Common myeloid progenitor, CD34-positive (primary cell): ENCODE measurements at places on chromosomes 5 and 9.

DNA sequence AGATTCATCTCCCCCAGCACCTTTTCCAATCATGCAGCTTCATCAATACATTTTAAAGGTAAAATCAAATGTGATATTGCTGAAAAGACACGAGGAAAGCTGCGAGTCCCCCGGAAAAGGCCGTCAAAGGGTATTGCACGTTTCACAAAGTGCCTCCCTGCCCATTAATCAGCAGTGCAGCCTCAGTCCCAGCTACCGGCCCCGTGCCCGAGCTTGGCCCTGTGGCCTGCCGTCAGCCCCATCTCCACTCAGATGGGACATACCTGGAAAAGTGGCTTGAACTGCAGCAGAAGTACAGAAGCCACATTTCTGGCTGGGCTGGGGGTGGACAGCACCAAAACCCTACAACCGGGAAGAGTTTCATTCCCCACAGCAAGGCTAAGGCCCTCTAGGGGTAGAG is 39.9 kb upstream of the EQTN start:
- DNase-seq: no peak

DNA sequence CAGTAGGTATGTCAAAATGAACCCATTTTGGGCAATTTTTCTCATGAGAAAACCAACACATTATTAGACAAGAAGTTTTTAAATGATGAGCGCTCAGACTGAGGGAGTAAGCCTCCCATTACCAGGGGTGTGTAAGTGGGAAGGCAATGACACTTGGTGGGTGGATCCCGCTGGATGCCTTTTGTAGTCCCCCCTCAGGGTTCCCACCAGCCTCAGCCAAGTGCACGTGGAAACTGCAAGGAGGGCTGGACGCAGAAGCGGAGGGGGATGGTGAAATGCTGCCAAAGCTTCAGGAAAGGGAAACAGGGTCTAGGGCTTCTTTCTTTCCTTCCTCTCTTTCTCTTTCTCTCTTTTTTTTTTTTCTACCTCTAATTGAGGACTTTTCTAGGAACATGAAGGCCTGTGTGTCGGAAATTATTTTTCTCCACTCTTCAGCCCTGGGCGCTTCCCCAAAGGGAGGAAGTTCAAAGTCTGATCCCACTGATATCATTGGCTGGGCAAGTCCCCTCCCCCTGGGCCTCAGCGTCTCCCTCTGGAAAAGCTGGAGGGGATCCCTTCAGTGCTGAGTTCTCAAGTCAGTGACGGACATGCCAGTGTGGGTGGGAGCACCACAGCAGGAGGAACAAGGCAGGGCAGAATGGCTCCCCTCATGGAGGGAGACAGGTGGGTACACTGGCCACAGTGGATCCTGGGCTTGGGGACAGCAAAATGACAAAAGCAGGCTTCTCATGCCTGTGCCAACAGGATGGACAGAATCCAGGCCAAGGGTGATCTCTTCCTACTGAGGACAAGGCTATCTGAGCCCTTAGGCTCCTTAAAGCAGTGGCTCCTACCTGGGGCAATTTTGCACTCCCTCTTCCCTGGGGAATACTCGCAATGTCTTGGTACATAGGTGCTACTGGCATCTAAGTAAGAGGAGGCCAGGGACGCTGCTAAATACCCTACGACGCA is 23.9 kb upstream of the SLC25A51 start:
- DNase-seq: no peak

GRCh38 chr5:177310757-177311391 is 824 bp downstream of the MXD3 start:
- DNase-seq: peak; percentile 97

DNA sequence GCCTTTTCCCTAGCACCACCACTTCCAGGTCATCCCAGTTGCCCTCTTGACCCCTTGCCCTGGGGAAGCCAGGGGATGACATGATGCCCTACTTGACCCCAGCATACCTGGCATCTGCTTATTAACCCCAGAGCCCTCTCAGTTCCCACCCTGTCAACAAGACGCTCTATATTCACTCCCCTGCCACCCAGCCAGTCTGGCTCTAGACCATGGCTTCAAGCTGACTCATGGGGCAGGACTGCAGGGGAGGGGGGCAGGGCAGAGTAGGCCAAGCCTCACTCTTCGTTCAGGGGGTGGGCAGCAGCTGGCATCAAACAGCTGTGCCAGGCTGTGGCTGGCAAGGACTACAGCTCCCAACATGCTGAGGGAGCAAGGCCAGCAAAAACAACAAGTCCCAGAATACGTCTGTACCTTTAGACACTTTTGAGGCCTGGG is 5.3 kb downstream of the ATOSB start:
- peak; percentile 64 for DNase-seq

GRCh38 chr5:172443441-172444109 is 10.8 kb downstream of the SH3PXD2B start:
- DNase-seq: peak; percentile 96

DNA sequence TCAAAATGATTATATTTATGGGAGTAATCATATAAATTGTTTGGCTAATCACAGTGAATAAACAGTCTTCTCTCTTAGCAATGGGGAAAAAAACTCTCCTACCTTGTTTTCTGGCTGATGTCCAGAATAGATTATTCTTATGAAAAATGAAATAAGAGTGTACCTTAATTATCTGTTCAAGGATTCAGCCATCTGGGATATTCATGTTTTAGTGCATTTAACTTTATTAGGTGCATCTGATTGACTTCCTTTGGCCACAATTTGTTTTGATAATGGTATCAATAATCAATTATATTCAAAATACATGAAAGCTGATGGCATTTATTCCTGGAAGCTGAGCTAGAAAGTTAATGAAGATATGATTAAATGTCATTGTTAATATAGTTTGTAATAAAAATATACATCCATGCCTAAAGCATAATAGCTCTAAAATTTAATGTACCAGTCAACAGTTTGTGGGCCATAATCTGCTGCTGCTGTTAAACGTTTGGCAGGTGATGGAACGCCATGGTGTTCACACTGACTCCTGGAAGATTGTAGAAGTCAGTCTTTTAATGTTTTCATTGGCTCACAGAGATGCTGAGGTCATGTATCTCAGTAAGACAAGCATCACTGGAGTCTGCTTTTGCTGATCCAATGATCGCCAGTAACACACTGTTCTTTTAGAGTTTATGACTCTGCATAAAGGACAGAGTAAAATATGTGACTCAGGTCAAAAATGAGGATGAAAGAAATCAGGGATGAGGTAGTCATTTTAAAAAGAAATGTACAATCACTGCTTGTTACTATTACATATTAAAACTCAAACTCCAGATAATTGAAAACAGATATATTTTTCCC is 105.8 kb downstream of the ISL1 start:
- no peak for DNase-seq

DNA sequence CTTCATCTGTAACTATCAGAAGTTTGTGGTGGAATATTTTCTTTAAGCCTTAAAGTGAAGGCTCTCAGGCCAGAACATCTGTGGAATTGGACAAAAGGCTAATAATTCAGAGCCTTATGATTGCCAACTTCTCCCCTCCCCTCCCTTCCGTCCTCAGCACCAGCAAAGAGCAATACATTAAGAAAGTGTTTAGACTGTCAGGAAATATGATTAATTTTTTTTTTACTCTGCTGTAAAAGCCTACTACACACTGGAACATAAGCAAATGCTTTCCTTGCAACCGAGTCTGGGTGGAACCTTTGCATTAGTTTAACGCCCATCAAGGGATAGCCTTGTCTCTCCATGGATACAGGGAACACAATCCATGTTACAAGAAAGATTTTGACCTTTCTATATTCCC is 110.3 kb upstream of the TARS1 start:
- no peak for DNase-seq

GRCh38 chr5:5145651-5146529 is 5.8 kb downstream of the ADAMTS16 start:
- DNase-seq: no peak

DNA sequence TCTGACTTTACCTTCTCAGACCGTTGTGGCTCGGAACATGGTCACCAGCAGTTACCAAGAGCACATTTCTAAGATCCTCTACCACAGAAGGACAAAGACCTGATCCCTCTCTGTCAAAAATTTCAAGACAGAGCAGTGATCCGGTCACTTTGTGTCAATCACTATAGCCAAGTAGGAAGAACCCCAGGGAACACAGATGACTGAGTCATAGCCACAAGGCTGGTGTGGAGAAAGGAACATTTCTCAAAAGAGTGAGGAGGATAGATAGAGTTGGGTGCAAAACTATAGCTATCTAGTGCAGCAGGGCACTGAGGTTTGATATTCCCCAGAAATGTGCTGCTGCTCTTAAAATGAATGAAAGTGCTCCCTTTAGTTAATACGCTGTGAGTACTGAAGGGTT is 130.7 kb upstream of the SMIM23 start:
- DNase-seq: no peak

- no peak for DNase-seq
These were observed 78.9 kb downstream of the PLAC8L1 start for GRCh38 chr5:146026307-146027010.

GRCh38 chr5:9545992-9546851 is at the start of gene SEMA5A:
Gene SEMA5A (minus strand): TSS chr5:9546075. CDS start chr5:9379946, 166,129 bp downstream.
- DNase-seq: peak; percentile 33

DNA sequence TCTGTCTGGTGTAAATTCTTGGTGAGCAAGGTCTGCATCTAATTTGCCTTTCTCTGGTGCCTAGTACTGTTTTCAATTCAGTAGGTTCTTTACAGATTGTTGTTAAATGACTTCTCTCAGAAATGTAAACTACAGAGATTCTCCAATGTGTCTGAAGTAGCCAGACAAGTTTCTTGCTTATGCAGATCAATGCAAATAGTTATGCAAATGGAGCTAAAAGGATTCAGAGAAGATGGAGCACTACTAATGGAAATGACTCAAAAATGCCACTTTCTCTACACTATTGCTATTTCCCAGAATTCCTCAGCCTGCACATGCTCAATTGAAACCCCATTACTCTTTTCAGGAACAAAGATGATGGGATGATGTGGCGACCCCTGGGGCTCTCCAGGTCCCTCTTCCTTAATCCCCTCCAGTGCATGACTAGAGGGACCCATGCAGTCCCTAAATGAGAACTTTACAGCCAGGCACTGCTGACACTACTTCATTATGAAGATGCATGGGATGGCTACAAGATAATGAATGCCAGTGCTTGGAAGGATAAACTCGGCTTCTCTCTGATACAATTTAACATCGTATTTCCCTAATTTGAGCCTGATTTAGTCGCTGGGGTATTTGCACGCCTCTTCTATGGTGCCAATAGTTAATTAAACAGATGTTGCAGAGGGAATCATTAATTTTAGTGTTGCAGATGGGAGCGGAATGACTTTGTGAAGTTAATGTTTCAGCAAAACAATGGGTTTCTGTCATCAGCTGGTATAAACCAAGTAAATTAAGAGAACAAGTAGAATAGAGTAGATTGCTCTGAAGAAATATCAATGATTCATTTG is 753.2 kb downstream of the TLR4 start:
- no peak for DNase-seq

DNA sequence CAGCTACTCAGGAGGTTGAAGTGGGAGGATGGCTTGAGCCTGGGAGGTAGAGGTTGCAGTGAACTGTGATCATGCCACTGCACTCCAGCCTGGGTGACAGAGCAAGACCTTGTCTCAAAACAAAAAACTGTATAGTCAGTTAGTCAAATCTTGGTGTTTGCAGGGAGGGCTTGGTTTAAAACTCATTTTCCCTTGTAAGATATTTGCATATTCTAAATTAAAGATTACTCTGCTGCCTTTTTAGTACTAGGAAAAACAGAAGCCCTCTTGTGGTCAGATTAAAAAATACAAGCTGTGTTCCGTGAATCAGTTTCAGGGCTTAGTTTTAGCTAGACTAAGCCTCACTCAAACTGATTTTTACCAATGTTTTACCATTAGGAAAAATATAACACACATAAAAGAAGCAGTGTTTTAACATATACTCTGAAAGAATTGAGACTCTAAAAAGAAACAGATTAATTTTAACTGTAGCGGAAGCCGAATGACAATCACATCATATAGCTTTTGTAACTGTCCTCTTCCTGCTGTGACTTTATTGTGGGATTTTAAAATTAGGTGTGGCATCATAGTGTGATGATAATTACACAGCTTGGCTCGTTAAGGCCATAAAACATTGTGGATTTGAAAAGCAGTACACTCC is 84.9 kb upstream of the BASP1 start:
- peak; percentile 58 for DNase-seq

GRCh38 chr5:113245427-113246225 is 189.2 kb downstream of the TSSK1B start:
- DNase-seq: no peak

DNA sequence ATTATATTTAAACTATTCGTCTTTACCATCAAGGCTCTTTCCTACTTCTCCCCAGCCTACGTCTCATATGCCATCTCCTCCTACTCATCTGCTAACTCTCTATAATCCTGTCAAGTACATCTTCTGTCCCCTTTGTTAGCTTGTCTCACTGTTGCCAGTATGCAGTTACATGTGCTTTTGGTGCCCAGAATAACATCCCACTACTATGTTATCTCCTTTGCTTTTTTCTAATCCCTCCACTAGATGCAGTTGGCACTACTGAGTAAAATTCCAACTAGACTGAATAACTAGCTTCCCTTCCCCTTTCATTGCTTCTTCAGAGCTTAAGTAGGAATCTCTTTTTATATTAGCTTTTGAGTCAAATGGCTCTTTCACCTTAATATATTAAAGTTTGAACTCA is 3.0 kb upstream of the ARRDC3 start:
- no peak for DNase-seq

GRCh38 chr5:87845734-87846133 is 422.9 kb downstream of the TMEM161B start:
- no peak for DNase-seq

GRCh38 chr9:86529496-86530275 is 175.5 kb upstream of the TUT7 start:
- no peak for DNase-seq

DNA sequence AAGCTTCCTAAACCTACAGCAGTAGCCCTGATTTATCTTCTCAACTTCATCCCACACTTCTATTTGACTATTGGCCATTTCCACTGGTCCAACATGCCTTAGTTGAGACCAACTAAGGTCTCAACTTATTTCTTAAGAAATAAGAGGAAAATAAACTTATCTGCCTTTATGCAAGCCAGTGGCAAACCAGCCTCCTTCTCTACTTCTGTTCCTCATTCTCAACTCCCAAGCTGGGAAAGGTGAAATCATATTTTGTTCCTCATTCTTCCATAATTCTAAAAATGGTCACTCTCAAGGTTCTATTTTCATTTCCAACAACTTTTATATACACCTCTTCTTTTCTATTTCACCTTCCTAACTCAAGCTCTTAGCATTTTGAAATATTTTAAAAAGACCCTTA is 149.6 kb upstream of the C9orf72 start:
- no peak for DNase-seq

GRCh38 chr9:29289365-29289764 is 1716.1 kb upstream of the C9orf72 start:
- no peak for DNase-seq

DNA sequence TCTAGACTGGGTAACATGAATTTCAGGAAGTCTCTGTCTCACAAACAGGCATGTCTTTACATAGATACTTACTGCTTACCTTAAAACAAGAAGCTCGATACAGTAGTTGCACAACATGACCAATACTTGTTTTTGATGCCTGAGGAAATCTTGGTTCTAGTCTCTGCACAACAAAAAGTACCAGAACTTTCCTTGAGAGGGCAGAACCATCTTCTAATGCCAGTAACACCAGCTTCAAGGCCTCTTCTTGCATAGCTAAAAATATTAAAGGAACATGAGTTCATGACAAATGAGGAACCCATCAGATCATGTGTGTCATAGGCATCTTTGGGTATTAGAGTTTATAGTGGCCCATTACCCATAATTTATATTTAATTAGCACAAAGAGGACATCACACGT is 22.0 kb downstream of the RC3H2 start:
- peak; percentile 22 for DNase-seq
